CD8-positive, alpha-beta memory T cell (primary cell): ENCODE measurements at places on chromosomes 5 and 9. TPM values are rescaled to one million over a fixed set of nuclear protein-coding genes. Genes with fewer than 3 reads are reported as not detected.

GRCh38 chr9:120368799-120369198 is 211.2 kb downstream of the CDK5RAP2 start:
- no peak for DNase-seq
- H3K27me3 ChIP-seq, result no peaks in the 10 kb centered on the region
- no peaks in the 10 kb centered on the region for H3K36me3 ChIP-seq
- no peak overlapping the region for H3K27ac ChIP-seq
- no peak overlapping the region for H3K4me3 ChIP-seq

GRCh38 chr5:3590161-3590966 is 5.3 kb upstream of the IRX1 start:
- no peak overlapping the region for H3K4me3 ChIP-seq
- H3K27ac ChIP-seq, result no peak overlapping the region
- H3K27me3 ChIP-seq, result peaks cover 4% of the 10 kb centered on the region
- no peaks in the 10 kb centered on the region for H3K36me3 ChIP-seq

DNA sequence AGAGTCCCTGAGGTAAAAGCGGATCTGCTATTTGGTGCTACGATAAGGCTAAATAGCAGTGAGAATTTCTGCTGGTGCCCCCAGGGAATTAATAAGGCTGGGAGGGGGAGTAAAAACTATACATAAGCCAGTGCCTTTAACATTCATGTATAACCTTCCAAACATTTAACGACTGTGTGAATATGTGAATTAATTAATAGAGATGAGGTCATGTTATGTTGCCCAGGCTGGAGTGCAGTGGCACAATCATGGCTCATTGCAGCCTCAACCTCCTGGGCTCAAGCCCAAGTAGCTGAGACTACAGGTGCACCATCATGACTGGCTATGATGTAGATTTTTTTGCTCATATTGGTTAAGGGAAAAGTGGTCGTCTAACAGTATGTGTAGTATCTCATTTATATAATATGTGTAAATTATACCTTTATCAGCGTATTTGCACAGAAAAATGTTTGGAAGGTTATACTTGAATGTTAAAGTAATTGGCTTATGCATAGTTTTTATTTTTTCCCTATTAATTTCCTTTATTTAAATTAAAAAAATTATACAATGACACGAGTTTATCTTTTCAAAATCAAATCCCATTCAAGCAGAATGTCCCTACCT is 64.6 kb downstream of the EHMT1 start:
- no peak overlapping the region for H3K4me3 ChIP-seq
- H3K4me1 ChIP-seq, result peaks cover 10% of the 10 kb centered on the region
- H3K27me3 ChIP-seq, result no peaks in the 10 kb centered on the region
- DNase-seq, result no peak
- H3K27ac ChIP-seq, result no peak overlapping the region
- H3K36me3 ChIP-seq, result no peaks in the 10 kb centered on the region

DNA sequence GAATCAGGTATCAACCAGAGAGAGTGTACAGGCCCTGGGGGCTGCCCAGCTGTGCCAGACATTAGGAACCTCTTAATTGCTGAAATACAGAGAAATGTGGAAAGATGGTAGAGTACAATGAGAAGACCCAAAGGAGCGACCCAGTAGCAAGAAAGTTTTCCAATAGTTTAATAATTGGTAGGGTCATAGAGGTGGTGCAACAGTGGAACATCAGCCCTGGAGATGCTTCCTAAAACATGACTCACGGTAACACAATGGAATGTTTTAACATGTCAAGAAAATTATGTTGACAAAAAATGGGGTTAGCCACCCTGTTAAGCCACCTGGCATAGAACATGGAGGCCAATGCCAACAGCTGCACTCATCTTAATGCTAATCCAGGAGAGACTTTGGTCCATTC is 284.1 kb downstream of the ELAVL2 start:
- H3K27ac ChIP-seq, result no peak overlapping the region
- H3K36me3 ChIP-seq, result no peaks in the 10 kb centered on the region
- no peak for DNase-seq
- no peaks in the 10 kb centered on the region for H3K4me1 ChIP-seq
- no peaks in the 10 kb centered on the region for H3K27me3 ChIP-seq

DNA sequence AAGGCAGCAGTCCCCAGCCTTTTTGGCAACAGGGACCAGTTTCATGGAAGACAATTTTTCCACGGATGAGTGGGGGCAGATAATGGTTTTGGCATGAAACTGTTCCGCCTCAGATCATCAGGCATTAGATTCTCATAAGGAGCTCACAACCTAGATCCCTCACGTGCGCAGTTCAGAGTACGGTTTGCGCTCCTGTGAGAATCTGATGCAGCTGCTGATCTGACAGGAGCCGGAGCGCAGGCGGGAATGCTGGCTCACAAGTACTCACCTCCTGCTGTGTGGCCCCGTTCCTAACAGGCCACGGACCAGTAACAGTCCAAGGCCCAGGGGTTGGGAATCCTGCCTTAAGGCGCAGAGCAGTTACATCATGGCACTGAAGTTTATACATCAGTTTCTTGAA is 3.3 kb upstream of the BRD3 start:
- no peak overlapping the region for H3K27ac ChIP-seq
- H3K36me3 ChIP-seq, result no peaks in the 10 kb centered on the region
- H3K27me3 ChIP-seq, result peaks cover 20% of the 10 kb centered on the region
- H3K4me1 ChIP-seq, result peaks cover 14% of the 10 kb centered on the region
- DNase-seq, result no peak
- H3K4me3 ChIP-seq, result no peak overlapping the region

- no peak overlapping the region for H3K27ac ChIP-seq
- DNase-seq, result no peak
These were observed 224.4 kb downstream of the NXNL2 start for GRCh38 chr9:88759364-88759763.

DNA sequence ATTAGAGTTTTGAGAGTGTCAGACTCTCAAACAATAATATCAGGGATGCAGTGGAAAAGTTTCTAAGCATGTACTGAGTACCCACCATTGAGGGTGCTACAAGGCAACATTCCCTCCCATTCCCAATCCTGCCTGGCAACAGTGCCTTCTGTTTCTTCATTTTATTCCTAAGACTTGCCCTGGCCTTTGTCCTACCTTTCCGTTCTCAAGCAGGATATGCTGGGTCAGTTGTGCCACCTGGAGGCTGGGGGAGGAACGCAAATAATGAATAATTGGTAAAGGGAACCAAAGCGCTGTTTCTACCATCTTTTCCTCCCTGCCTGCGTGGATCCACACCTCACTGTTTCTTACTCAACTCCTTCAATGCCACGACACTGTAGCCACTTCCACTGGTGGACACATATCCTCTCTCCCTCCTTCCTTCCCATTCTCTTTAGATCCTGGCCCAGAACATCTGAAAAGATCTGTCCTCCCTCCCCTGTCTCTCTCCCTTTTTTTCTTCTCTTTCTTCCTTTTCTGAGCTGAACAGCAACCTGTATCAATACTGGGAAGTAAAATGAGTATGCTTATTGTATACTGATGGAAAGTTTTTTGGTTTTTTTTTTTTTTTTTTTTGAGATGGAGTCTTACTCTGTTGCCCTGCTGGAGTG is 149.5 kb downstream of the C9orf152 start:
- H3K27ac ChIP-seq, result no peak overlapping the region
- H3K27me3 ChIP-seq, result no peaks in the 10 kb centered on the region
- H3K4me3 ChIP-seq, result no peak overlapping the region
- no peaks in the 10 kb centered on the region for H3K36me3 ChIP-seq
- no peak for DNase-seq

DNA sequence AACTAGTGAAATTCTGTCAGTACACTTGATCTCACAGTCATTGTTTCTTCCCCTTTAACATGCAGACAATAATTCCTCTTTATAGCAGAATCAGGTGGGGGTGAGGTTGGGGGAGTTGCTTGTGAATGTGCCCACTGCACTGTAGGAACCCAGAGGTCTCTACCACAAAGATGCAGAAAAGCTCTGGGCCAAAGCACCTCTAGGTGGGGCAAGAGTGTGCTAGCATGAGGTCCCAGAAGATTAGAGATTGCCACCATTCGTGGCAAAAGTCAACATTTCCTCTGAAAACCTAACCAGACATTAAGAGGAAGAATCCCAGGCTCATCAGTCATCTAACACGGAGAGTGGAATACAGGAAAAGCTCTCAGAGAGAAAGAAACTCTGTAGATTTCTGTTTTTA is 74.5 kb downstream of the PTCD2 start:
- no peaks in the 10 kb centered on the region for H3K4me1 ChIP-seq
- H3K27me3 ChIP-seq, result no peaks in the 10 kb centered on the region

DNA sequence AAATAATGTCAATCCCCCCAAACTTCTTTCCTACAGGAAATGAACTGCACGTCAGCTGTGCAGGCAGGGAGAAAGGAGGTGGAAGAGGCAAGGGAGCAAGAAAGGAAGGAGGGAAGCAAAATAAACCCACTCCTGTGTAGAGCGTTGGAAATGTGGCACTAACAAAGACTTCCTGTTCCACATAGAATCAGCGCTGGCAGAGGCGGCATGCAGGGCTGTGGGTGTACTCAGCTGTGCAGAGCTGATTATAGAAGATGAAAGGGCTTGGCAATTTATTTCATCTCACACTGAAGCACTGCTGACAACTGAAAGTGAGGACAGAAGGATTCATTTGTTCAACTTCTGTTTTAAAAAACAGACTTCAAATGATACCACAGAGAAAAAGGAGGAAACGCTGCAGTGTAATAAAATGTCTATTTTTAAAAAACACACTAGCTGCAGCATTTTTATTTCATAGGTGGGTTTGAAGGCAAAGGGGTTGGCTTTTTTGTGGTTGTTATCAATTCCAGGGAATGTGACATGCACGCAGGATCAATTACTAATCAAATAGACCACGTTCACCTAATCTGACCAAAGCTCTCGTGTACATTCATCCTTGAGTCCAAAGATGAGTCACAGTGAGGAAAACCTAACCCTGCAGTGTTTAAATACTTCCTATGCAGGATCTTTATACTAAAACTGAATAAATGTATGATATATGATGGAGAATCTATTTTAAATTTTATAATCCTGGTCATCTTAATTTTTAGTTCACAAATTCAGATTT is 583.5 kb downstream of the ZNF608 start:
- no peak for DNase-seq
- H3K27me3 ChIP-seq, result no peaks in the 10 kb centered on the region
- H3K4me3 ChIP-seq, result no peak overlapping the region
- H3K27ac ChIP-seq, result no peak overlapping the region

ANGPTL2 gene
- not detected for polyA plus RNA-seq

SLC1A1 gene
- not detected for polyA plus RNA-seq

NUTM2F gene
- polyA plus RNA-seq, result not detected

CIZ1 gene
- polyA plus RNA-seq, result 35.2 TPM

ECSCR gene
- not detected for polyA plus RNA-seq

TAF11L10 gene
- polyA plus RNA-seq, result not detected

GDA gene
- not detected for polyA plus RNA-seq

KIAA1958 gene
- 2.4 TPM for polyA plus RNA-seq

AMBP gene
- polyA plus RNA-seq, result not detected
